NCI-H2081 (cell line): ENCODE measurements at places on chromosomes 1 and 21.
A peak's percentile ranks its signal among the peaks of the same experiment; 100 is the strongest.

GRCh38 chr1:23242414-23242813 is 25.1 kb upstream of the HTR1D start:
- no peak for DNase-seq

DNA sequence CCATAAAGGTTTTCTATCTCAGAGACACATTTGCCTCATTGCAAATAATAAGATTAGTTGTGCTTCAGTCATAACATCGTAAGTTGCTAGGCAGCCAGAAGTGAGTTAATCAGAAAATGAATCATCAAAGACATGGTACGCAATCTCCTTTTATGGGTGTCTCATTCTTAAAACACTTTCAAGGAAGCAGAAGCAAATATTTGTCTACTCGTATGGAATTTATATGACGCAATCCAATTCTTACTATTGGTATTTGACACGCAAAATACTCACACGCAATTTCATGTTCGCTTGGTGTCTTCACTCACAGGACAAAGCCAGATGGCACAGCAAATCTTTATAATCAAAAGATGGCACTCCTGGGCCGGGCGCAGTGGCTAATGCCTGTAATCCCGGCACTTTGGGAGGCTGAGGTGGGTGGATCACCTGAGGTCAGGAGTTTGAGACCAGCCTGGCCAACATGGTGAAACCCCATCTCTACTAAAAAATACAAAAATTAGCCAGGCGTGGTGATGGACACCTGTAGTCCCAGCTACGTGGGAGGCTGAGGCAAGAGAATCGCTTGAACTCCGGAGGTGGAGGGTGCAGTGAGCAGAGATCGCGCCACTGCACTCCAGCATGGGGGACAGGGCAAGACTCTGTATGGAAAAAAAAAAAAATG is 56.4 kb downstream of the HLCS start:
- DNase-seq: no peak

DNA sequence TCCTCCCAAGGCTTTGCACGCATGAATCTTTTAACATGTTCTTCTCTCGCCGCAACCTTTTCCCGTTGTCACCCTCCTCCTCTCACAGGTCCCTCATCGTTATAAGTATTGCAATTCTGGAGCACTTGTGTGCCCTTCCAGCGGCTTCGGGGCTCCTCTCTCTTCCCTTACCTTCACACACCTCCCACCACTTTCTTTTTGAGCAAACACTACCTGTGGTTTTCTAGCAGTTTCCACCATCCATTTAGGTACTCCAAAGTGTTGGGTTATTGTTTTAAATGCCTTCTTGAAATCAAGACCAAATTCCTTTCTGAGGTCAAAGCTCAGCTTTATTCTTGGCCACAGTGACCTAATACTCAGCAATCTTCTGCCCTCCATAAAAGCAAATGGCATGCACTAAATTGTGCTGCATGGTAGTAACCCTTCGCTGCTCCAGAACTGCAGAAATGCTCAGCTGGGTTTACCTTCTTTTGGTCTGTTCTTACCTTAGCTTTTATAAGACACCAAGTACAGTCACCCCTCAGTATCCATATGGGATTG is 472.4 kb downstream of the SETD4 start:
- no peak for DNase-seq

DNA sequence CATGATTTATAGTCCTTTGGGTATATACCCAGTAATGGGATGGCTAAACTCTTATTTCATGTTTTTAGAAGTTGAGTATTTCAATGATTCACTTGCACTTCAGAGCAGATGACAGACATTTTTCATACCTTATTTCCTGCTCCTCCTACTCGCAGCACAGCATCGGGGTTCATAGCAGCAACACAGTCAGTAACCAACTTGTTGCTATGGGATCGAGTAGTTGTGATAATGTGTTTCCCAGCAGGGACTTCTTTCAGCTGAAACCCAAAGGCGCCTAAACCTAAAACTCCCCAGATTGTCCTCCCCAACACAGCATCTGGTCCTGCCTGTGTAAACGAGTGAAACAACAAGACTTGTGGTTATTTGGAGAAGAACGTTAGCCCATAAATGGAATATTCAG is 16.3 kb upstream of the EPRS1 start:
- DNase-seq: no peak

GRCh38 chr1:243311809-243312208 is 56.0 kb downstream of the SDCCAG8 start:
- DNase-seq: no peak

DNA sequence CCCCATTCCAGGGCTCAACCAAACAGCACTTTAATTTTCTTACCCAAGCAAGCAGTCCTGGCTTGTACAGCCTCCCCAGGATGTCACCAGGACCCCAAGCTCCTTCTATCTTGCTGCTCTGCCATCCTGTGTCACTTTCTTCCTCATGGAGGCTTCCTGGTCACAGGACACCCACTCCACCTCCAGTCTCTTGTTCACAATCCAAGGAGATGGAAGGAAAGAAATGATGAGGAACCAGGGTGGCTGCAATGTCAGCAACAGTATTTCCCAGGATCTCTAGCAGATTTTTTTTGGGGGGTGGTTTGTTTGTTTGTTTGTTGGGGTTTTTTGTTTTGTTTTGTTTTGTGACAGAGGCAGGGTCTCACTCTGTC is 58.9 kb downstream of the RIPK4 start:
- DNase-seq: no peak

DNA sequence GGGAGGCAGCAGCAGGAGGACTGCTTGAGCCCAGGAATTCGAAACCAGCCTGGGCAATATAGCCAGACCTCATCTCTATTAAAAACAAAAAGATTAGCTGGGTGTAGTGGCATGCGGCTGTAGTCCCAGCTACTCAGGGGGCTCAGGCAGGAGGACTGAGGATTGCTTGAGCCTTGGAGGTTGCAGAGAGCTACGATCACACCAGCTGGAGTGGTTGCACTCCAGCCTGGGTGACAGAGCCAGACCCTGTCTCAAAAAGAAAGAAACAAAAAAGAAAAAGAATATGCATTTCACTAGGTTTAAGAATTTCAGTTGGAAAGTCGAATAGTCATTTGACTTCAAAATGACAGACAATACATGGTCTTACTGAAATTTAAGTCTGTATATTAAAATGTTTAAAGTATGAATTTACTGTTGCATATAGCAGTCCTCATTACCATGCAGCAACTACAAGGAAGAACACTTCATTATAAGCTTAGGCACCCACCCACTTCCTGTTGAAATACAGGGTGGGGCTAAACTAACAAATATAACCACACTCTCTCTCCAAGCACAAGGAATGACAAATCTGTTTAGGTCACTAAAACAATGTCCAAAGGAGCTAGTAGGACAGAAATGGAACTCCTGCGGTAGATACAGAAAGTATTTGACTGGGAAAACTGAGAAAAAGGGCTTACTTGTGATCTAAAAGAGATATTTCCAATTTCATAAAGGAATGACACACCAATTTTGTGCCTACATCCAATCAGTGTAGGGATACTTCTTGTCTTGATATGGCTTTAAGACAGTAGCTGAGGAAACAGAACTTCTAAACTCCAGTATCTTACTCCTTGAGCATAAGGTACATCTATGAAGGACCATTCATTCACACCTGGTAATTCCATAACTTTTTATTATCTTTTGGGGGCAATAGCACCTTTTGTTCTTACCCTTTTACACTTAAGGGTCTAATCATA is 44.1 kb downstream of the GPR3 start:
- DNase-seq: no peak

DNA sequence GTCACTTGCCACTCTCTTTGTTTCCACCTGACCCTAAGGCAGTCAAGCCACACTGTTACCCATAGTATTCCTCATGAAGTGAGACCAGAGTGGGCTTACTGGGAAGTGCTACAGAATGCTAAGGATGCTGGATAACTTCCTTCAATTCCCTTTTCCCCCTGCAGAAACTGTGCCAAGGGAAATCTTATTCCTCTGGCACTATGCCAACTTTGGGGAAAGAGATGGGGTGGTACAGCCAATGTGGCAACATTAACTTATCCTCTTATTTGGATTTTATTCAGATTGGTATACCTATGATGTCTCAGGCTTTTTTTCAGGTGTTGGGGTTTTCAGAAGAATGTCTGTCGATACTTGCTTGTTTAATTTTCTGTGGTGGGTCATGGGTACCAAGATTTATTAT is 599.4 kb upstream of the PBX1 start:
- no peak for DNase-seq

- no peak for DNase-seq
Observed at GRCh38 chr1:162087111-162087510, 17.6 kb downstream of the NOS1AP start.

GRCh38 chr1:85180869-85181268 is 19.9 kb downstream of the SYDE2 start:
- DNase-seq: no peak

- no peak for DNase-seq
Observed at GRCh38 chr1:227449741-227450441, 113.5 kb upstream of the ZNF678 start.

DNA sequence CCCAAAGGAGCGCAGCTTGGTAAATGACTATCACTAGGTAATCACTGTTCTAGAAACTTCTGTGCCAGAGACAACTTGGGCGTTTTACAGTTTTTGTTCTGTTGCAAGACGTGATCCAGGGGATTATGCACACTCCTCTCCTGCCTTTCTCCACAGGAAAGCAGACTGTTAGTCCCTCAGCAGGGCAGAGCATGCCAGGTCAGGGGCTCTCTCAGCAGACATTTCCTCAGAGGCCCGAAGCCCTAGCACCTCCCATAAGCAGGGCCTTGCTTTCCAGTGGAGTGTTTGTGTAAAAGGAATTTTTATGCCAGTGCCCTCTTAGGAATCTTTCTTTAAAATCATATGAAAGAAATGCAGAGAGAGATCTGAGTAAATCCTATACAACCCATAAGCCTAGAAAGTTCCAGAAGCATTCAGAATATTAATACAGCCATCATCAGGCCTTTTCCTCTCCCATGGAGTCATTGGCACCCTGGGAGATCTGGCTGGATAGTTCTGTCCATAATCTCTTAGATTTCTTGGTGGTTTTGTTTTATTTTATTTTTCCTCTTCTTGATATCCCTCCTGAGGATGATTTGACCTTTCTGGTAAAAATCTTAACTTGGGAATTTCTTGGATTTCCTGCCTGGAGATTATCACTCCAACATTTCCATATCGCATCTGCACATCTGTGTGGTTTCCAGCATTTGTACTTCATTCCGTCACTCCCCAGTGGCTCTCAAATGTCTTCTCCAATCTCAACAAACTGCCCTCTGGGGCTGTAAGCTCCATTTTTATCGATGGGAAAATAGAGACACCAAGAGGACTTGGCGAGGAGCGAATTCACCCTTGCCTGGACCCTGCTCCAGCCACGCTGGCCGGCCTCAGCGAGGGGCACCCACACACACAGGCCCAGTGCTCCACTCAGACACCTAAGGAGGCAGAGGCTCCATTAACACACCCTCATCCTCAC is 116.1 kb downstream of the PSMG1 start:
- DNase-seq: no peak

GRCh38 chr1:62247391-62248168 is 52.9 kb downstream of the L1TD1 start:
- DNase-seq: no peak

- DNase-seq: no peak
Observed at GRCh38 chr1:51969038-51969705, 21.3 kb downstream of the RAB3B start.

GRCh38 chr1:208595236-208595635 is 351.1 kb upstream of the PLXNA2 start:
- no peak for DNase-seq

DNA sequence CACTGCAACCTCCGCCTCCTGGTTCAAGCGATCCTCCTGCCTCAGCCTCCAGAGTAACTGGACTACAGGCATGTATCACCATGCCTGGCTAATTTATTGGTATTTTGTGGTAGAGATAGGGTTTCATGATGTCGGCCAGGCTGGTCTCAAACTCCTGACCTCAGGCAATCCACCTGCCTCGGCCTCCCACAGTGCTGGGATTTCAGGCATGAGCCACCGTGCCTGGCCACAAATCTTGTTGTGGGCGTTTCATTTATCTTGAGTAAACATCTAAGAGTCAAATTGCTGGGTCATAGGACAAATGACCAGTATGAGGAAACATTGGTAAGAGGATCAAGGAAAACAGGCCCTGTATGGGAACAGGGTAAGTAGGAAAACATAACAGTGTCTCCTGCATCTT is 17.9 kb downstream of the TMEM200B start:
- DNase-seq: no peak

DNA sequence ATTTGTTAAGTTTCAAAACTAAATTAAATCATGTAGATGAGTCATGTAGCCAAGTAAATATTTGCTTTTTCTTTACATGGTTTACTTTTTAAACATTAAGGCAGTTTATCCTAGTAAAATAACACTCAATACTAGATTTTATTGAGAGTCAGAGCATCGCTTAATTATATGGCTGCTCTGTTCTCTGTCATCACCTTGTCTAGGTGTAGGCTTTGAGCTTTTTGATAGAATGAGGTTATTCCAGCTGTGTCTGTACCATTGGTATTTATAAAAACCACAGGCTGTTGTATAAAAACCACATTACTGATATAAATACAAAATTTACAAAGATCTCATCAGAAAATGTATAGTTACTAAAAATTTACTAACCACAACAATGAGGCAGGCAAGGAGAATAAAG is 42.5 kb upstream of the GPR52 start:
- peak; percentile 77 for DNase-seq

DNA sequence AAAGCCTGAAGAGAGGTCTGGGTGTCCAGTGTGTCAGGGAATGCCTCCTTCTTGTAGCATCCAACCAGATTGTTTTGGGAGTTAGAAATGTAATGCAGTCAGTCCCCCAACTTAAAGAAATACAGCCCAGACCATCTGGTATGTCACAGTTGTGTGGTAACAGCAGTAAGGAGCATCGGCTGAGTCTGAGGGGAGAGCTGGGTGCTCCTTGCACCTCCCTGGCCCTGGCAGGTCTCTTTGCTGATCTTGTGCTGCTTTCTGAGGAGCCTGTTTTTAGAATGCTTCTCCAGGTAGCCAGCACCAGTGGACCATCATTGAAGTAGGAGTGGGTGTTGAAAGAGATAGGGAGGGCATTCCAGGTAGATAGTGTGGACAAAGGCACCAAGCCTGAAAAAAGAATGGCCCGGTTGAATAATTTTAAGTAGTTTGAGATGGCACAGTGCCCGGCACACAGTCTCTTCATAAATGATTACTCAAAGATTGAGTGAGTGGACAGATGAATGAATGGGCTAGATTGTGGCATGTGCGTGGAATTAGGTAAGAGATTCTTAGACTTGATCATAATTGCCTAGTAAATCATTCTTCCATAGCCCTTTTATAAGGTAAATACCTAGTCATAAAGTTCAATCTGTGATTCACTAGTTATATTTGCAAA is 46.5 kb downstream of the LAMC1 start:
- no peak for DNase-seq

GRCh38 chr21:35019631-35020032 is 29.5 kb downstream of the RUNX1 start:
- DNase-seq: no peak

- DNase-seq: no peak
Observed at GRCh38 chr1:156409439-156409838, 40.4 kb downstream of the RHBG start.

GRCh38 chr1:151711044-151711800 is 5.4 kb downstream of the CELF3 start:
- no peak for DNase-seq

DNA sequence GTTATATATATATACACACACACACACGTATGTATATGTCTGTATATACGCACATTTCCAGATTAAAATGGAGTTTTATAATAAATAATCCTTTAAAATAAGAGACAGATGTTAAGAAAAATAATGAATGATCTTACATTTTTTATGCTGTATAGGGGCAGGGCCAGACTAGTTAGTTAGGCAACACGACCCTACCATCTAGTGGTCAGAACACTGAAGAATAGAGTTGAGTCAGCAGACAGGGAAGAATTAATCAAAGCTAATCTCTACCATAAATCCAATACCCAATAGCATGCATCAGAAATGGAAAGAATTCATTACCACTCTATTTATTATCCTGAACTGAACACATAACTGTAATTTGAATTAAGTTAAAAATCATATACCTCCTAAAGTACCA is 156.7 kb downstream of the BRINP3 start:
- DNase-seq: peak; percentile 16
